ENCODE measurements at places on chromosomes 3 and 15.

GRCh38 chr3:174541708-174542315 lies 317.3 kb upstream of the NAALADL2 start:
- no peak for DNase-seq

- DNase-seq: no peak
These were observed 56.5 kb downstream of the TMEM266 start for GRCh38 chr15:76116138-76116885.

DNA sequence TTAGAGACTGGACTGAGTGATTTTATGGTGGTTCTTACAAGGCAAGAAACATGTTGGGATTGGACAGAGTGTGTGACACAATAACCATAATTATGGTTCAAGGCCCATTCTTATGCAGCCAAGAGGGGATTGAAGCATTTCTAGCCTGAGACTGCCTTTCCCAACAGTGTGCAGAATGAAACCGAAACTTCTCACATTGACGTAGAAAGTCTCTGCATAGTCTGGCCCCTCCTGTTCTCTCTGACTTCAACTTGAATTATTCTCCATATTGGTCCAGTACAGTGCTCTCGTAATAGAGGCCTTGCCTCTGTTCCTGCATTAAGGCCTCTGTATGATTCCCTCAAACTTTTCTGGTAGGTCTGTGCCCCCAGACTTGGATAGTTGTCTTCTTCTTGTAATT lies 138.3 kb downstream of the DIPK2A start:
- no peak for DNase-seq

- DNase-seq: no peak
These were observed 9.5 kb downstream of the WNT5A start for GRCh38 chr3:55477306-55478303.

DNA sequence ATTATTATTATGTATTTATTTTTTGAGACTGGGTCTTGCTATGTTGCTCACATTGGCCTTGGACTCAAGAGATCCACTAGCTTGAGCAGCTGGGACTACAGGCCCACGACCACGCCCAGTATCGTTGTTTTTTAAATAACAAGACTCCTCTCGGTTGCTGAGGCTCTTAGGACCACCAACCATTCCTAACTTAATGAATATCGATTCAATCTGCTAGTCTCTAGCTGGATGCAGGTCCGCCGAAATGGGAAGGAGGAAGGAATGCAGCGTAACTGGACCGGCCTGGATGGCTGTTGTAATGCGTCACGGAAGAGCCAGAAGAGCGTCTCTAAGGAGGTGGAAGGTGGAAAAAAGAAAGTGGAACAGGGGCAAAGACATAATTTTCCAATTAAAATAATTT lies 1.7 kb downstream of the ANXA2 start:
- no peak for DNase-seq

DNA sequence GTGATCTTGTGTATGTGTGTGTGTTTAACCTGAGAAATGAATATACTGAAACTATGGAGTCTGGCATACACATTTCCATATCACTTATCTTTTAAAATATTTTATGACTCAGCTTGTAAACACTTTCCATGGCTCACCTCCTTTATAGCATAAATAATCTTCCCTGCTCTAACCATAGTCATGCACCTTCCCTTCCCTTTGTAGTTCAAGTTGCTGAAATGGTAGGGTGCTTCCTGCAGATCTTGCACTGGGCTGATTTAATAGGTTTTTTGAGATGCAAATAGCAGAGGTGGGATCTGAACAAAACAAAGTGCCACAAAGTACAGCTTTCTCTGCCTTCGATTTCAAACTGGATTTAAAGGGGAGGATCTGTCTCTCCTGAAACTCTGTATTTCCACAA lies 712.7 kb upstream of the LMCD1 start:
- DNase-seq: no peak

DNA sequence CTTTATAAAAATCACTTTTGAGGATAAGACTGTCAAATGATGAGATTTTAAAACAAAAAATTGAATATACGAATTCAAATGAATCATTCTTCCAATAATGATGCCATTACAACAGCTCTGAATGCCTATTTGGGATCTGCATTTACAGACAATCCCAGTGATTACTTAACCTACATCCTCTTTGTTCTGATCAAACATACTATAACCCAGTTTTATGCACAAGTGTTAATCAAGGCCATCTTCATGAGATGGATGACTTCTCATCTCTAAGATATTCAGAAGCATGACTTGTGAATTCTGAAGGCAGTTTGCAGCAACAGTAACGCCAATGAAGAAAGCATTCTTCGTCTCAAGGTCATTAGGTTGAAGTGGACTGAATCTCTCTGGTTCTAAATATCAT lies 90.3 kb upstream of the MEX3B start:
- DNase-seq: no peak

GRCh38 chr3:115792206-115792955 lies 169.1 kb downstream of the GAP43 start:
- no peak for DNase-seq

DNA sequence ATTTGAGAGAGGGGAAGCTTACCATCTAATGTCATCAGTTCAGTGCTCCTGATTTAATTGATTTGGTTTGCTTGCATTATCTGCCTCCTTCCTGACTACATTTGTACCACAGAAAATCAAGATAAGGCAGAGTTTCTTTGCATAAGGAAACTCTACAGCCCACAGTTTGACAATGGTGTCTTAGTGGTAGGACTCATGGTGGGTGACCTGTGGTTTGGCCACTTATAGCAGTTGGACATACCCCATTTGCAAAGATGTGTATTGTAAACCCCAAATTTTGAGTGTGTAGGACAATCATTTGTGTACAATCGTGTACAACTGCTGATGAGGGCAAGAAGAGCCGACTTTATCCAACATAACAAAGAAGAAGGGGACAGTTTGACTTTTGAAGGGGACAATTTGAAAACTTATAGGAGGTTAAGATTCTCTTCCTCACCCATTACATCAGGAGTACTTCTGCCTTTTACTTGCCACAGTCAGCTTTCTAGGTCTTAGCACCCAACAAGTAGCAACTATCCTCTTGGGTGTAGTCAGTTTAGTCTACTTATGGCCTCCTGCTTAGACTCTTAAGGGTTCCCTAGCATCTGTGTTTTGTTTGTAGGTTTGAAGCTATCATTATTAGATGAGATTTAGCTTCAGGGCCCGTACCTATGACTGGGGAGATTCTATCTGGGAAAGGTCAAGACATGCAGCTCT lies 6.2 kb downstream of the TGFBR2 start:
- no peak for DNase-seq

DNA sequence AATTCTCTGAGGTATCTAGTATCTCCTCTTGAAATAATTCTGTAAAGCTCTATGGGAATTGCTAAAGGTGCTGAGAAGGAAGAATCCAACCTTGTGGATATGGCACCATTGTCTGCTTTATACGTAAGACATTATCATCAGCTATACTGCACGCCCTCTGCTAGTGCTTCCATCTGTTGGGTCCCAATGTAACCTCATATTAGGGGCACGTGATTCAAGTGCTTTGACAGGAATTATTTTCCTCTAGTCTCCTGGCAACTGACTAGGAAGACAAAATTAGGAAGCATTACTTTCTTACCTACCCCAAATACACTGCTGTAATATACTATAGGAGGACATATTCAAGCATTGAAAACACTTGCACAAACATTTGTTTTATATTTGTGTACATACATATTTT lies 24.0 kb downstream of the COPS2 start:
- no peak for DNase-seq

- DNase-seq: no peak
These were observed 45.2 kb downstream of the CNTN6 start for GRCh38 chr3:1138036-1138435.

GRCh38 chr15:59171067-59171397 lies 35.6 kb upstream of the LDHAL6B start:
- DNase-seq: no peak

GRCh38 chr3:66353039-66353438 lies 132.2 kb downstream of the SLC25A26 start:
- no peak for DNase-seq

- DNase-seq: no peak
These were observed 21.9 kb downstream of the GABRA5 start for GRCh38 chr15:26888761-26889160.

GRCh38 chr3:162082516-162082915 lies 585.9 kb downstream of the OTOL1 start:
- no peak for DNase-seq

GRCh38 chr3:14691239-14691638 lies 16.3 kb downstream of the C3orf20 start:
- DNase-seq: no peak

Measured in occipital lobe (tissue), 3 donors.